NCI-H1092 treated with DMSO at 0.1 percent for 48 hours (cell line): ENCODE measurements at places on chromosomes 12 and 14.
A peak's percentile ranks its signal among the peaks of the same experiment; 100 is the strongest.

- DNase-seq, result no peak
These were observed 55.8 kb downstream of the DAD1 start for GRCh38 chr14:22533057-22533704.

GRCh38 chr12:98591209-98591608 is 2.3 kb upstream of the SLC25A3 start:
- no peak for DNase-seq

DNA sequence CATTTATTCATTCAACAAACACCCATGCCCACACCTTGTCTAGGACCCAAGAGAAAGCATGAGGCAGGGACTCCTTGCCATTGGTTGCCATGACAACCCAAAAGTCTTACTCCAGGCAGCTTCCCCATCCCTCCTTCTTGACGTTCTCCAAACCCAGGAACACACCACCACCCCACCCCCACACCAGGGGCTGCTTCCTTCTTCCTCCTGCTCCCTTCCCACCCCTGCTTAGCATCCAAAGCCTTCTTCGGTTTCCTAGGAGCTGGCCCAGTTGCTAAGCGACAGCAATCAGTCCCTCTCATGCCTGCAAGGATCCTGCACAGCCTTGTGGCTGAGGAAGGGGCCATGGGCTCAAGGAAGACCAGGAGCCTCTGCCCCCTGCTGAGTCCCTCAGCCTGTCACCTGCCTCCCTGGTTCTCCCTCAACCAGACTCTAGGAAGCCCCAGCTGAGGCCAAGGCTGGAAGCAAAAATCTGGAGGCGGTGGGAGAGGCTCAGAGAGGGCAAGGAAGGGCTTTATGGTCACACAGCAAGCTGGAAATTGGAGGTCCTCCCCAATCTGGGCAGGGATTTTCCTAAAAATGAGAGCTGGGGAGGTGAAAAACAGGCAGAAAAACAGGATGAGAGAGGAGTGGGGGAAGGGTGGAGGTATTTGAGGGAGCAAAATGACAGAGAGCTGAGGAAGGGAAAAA is 15.4 kb downstream of the RASAL1 start:
- no peak for DNase-seq

- DNase-seq, result no peak
These were observed 127.2 kb upstream of the RGS6 start for GRCh38 chr14:71804992-71805391.

GRCh38 chr14:50056435-50056834 is 59.9 kb downstream of the VCPKMT start:
- DNase-seq, result no peak

DNA sequence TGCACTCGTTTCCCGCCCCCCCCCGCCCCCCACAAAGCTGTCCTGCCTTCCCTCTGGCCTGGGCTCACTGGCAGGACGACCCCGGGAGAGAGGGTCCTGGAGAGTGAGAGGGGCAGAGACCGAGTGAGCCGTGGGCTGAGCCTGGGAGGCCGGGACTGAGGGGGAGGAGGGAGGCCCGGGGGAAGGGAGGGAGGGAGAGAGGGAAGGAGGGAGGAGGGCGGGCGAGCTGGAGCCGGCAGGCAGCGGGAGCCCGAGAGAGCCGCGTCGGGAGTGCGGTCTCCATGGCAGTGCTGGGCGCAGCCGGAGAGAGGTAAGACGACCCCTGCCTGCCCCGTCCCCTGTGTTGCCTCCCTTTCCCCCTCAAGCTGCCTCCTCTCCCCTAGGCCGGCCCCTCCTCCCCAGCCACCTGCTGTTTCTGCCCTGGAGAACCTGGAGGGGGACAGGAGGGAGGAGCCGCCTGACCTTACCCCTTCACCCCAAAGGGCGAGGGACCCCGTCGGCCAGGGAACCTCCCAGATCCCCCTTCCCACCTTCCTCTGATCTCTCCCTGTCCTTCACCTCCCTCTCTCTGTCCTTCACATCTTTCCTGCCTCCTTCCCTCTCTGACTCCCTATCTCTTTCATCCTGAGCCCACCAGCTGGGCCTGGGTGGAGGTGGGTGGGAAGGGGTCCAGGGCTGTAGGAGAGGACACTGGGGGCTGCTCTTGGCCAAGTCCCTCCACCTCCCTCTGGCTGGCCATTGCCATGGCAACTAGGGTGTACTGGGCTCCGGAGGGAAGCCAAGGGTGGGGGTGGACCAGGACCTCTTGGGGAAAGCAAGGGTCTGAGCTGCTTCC is at the start of gene GPR162:
Gene GPR162 (plus strand): TSS at position 231 of the 835 bp plus-strand sequence. CDS start 2,078 bp downstream, outside the sequence.
- peak; percentile 77 for DNase-seq

DNA sequence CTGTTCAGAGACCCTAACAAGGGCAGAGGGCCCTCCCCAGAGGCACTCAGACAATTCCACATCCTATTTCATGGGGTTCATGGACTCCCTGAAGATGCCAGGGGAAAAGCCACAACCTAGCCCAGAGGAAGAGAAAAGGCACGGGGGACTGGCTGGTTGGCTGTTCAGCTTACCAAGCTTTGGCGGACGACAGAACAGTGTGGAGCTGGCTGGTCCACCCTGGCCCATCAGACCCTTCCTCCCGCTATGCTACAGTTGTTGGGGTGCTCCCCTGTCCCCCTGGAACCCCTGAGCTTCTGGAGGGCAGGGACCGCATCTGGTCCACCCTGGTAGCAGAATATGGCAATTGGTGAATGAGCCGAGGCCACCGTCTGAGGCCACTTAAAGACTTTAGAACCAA is 6.3 kb downstream of the TESC start:
- no peak for DNase-seq

DNA sequence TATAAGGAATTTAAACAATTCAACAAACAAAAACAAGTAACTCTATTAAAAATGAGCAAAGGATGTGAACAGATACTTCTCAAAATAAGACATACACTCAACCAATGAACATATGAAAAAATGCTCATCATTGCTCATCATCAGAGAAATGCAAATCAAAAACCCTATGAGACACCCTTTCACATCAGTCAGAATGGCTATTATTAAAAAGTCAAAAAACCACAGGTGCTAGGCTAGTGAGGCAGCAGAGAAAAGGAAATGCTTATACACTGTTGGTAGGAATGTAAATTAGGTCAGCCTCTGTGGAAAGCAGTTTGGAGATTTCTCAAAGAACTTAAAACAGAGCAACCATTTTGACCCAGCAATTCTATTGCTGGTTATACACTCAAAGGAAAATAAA is 52.0 kb downstream of the NAV3 start:
- no peak for DNase-seq

DNA sequence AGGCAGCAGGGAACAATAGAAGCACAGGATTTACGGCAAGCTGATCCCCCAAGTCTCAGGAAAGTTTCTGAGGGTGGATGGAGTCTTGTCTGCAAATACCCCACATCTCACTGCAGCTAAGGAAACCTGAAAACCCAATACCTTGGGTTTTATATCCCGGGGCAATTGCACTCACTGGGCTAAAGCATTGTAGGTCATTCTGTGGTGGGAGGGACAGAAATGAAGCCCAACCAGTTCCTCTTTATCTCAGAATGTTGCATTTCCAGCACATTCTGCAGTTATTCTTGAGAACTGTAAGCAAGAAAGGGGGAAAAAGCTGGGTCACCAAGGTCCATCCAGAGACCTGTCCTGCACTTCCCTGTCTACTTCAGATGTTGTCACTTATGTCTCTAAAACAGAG is 39.8 kb downstream of the C12orf42 start:
- no peak for DNase-seq

- no peak for DNase-seq
These were observed 159.2 kb upstream of the ALG10B start for GRCh38 chr12:38157274-38157932.

DNA sequence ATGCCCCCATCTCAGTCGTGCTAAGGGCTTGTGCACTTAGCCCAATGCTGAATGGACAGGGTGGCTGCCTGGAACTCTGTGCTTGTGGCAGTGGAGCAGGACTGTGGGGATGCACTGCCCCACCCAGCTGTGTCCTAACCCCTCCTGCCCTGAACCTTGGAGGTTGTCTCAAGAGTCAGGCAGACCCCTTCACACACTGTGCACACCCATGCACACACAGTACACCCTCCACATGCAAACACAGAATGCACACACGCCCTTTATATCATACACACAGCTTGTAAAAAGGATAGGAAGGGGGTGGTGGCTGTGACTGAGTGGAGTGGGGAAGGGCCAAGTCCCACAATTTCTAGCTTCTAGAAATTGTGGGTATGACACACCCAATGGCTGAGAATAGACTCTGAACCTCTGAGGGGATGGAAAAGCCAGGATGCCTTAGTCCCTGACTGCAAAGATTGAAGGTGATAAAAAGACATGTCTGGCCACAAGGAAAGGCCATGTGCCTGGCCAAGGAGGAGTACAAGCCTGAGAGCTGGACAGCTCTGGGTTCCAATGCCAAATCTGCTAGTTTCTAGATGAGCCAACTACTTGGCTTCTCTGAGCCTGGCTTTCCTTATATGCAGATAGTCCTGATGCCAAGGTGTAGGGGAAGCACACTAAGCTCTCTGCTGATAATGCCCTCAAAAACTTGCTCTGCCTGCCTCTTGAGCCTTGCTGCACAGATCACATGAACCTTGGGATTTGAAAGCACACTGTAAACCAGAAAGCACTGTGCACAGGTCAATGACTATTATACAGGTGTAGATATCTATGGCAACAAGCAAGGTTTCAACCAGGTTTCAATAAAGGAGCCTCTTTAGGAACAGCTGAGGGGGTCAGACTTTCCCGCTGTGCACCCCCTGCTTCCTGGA is 8.4 kb downstream of the KRT8 start:
- DNase-seq, result no peak

GRCh38 chr14:80955416-80955941 is at the start of gene TSHR:
TSS of gene TSHR (plus strand) at chr14:80955621. CDS start at chr14:80955681, 60 bp downstream.
- no peak for DNase-seq

- DNase-seq, result no peak
These were observed 35.0 kb downstream of the CORO1C start for GRCh38 chr12:108696111-108696995.

DNA sequence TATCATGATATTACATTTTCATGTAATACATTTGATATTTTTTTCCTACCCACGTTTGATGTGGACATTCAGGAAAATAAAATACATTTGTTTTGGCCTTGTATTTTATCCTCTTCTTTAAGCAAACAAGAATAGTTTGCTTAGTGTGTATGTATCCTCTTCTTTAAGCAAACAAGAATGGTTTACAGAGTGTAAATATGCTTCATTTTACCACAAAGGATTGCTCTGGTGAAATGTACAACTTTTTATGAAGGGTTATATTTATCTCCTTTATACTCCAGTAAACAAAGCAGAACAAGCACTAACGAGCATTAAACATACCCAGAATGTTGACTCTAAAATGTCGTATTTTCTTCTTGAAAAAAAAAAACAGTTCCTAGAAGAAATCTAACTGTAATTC is 244.7 kb downstream of the KCNH5 start:
- peak; percentile 8 for DNase-seq
